NCI-H1092 treated with DMSO at 0.1 percent for 48 hours (cell line): ENCODE measurements at places on chromosomes 1 and 21.

GRCh38 chr1:18069903-18070302 lies 37.7 kb upstream of the IGSF21 start:
- DNase-seq = no peak

DNA sequence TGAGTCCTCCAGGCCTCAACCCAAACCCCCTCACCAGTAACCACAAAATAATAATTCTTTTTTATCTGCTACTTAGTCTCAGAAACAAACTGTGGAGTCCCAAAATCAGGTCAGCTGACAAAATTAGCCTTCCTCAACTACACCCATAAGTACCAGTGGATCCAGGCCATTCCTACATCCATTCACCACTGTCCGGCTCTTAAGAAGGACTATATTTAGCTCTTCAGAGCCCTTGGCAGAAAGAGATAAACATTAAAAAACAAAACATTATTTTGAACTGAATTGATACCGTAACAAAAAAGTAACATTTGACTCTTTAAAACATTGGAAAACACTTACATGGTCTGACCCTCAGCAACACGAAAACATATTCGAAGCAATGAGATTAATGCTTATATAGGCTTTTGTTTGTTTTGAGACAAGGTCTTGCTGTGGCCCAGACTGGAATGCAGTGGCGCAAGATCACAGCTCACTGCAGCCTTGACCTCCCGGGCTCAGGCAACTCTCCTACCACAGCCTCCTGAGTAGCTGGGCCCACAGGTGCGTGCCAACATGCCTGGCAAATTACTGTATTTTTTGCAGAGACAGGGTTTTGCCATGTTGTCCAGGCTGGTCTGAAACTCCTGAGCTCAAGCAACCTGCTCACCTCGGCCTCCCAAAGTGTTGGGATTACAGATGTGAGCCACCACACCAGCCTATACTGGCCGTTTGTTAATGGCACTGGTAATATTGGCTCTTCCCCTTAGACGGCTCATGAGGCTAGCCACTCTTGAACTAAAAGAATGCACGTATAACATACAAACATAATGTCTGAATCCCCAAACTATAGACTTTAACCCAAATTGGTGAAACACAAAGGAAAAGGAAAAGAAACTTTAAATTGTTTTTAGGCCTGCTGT lies 330.7 kb downstream of the SMYD3 start:
- DNase-seq = no peak

GRCh38 chr1:28259934-28260802 lies 850 bp downstream of the SESN2 start:
- DNase-seq = peak; percentile 48

- DNase-seq = no peak
These were observed 48.5 kb upstream of the SAMD13 start for GRCh38 chr1:84253036-84253435.

DNA sequence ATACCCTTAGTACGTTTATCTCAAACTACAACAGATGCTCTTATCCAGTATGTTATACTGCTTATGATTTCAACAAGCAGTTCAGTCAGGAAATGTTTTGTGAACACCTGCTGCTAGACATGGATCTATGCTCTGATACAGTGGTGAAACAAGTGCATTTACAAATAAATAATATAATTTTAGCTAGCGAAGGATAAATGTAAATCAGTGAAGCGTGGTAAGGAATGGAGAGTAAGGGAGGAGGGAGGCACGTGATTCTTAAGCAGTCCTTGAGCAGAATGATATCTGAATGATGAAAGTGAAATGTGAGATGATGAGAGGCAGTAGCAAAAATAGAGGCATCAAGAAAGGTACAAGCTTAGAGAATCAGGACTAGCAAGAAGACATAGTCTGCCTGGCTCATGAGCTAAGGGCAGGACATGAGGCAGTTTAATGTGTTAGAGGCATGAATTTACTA lies 6.3 kb downstream of the TSNAX start:
- DNase-seq = peak; percentile 20

DNA sequence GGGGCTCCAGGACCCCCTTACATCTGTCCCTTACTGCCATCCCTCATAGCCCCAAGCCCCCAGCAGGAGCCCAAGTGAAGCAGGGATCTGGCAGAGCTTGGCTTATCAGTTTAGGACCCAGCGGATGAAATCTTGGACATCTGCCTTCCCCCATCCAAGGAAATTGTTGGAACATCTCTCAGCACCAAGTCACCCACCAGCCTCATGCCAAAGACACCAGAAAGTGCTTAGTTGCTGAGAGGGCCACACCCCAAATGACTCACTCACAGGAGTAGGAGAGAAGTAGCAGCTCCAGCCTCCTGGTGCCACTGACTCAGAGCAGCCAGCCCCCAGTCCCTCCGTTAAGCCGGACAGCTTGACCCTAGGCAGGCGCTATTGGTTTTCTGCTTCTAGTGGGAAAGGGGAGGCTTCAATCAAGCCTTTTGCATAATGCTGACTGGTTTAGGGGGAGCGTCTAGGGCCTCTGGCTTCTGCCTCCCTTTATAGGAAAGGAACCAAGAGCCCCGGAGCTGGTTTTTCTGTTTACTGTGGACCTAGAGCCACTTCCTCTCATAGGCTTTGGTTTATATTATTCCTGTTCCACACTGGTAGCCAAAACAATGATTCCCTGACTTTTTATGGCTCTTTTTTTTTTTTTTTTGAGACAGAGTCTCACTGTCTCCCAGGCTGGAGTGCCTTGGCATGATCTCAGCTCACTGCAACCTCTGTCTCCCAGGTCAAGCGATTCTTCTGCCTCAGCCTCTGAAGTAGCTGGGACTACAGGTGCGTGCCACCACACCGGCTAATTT lies 114.2 kb upstream of the IPO9 start:
- DNase-seq = no peak
